Mucosa of gallbladder (tissue), 1 donor: ENCODE measurements at places on chromosomes 2 and 18.
A peak's percentile ranks its signal among the peaks of the same experiment; 100 is the strongest.

DNA sequence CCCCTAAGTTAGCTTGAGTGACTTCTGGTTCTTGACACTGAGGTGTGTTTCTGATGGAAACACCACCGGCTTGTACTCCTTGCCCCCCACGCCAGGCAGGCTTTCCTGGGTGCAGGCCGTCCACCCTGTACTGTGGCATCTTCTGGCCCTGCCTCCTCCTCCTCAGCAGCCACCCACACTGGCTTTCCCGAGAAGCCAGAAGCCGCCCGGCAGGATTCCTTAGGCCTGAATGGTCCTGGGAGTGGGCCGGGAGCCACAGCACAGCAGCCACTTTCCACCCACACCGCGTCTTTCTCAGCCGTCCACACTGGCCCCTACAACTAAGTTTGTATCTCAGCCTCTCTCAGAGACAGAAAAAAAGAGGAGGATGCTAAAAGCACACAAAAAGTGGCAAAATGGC, 2.1 kb upstream of the HSBP1L1 start:
- no peak for DNase-seq

- peak; percentile 9 for DNase-seq
Observed at GRCh38 chr2:128315122-128315828, 3.4 kb downstream of the HS6ST1 start.

- no peak for DNase-seq
Observed at GRCh38 chr18:45353530-45353929, 261.7 kb upstream of the SLC14A2 start.

DNA sequence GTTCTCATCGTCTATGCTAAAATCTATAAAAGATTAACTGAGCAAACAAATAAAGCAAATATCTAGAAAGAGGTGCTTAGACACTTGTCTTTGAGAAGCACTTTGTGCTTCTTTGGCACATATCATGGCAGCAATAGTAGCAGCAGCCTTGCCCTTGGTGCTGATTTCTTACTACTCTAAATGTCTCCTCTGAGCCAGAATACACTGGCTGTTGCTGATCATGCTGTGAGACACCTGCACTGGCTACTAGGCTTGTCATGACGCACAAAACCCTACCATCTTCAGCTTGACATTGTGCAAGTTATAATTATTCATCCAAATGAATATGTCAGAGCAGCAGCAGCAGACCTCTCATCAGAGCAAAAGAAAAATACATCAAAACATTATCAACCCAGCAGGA, 46.7 kb downstream of the FANCL start:
- no peak for DNase-seq

GRCh38 chr2:118672571-118673158, 174.8 kb downstream of the EN1 start:
- no peak for DNase-seq

DNA sequence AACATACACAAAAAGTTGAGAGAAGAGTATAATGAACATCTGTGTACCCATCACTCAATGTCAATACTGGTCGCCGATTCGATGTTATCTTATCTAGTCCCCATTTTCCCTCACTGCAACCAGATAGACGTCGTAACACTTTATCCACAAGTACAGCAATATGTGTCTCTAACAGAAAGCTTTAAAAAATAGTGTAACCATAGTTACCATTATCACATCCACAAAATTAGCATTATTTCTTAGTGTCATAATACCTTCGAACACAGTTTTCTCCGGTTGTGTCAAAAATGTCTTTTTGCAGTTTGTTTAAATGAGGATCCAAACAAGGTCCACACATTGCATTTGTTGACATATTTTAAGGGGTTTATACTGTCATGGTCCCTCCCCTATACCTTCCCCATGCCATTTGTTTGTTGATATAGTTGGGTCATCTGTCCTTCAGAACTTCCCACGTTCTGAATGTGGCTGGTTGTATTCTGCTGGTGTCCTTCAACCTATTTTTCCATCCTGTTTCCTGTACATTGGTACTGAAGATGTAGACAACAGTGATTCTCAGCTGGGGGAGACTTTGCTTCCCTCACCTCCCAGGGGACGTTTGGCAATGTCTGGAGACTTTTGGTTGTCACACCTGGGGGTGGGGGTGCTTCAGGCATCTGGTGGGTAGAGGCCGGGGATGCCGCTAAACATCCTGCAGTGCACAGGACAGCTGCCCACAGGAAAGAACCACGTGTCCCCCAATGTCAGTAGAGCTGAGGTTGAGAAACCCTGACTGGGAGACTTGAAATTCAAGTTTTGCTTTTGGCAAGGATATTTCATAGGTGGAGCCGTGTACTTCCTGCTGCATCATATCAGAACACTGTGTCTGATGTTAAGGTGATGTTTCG, 72.7 kb upstream of the SPRED2 start:
- DNase-seq: peak; percentile 29
